ENCODE measurements at places on chromosomes 5 and 9.

- no peak for DNase-seq
These were observed 53.6 kb downstream of the C9orf50 start for GRCh38 chr9:129567329-129567728.

DNA sequence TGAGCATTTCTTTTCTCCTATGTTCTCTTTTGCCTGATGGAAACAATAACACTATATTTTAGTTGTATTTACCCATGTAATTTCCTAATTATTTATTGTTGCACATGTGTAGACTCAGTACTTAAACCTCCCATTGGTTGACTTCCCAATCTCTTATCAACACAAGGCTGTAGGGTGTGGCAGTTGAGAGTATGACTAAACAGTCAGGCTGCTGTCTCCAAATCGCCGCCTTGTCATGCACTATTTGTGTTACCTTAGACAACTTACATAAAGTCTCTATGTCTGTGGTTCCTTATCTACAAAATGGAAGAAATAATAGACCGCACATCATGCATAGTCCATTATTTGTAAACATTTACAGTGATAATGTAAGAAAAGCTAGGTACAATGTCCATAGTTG, 68.9 kb upstream of the EFNA5 start:
- no peak for DNase-seq

- no peak for DNase-seq
These were observed 94.8 kb downstream of the SV2C start for GRCh38 chr5:76177978-76178377.

DNA sequence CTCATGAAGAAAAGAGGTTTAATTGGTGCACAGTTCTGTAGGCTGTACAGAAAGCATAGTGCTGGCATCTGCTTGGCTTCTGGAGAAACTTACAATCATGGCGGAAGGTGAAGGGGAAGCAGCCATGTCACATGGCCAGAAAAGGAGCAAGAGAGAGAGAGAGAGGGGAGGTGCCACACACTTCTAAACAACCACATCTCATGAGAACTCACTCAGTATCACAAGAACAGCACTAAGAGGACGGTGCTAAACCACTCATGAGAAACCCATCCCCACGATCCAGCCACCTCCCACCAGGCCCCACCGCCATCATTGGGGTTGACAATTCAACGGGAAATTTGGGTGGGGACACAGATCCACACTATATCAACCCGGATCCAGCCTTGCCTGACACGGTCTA, 28.8 kb upstream of the IER5L start:
- no peak for DNase-seq

DNA sequence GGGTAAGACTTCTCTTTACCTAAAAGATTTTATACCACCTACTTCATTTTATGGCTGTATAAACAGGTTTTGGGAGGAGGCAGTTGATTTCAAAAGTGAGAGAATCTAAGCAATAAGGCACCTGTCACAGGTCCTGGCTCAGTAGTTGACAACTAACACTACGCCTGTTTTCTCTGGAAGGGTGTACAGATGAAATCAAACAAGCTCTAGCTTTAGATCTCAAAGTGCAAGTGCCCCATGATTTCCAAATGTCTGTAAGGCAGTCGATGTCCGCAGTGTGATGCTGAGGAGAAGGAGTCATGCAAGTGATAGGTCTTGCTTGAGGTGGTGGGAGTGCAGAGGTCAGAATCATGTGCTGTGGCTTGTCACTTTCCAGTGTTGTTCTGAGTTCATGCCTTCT, 66.1 kb downstream of the GPR21 start:
- no peak for DNase-seq

GRCh38 chr9:130332384-130332926, 66.9 kb downstream of the HMCN2 start:
- no peak for DNase-seq

DNA sequence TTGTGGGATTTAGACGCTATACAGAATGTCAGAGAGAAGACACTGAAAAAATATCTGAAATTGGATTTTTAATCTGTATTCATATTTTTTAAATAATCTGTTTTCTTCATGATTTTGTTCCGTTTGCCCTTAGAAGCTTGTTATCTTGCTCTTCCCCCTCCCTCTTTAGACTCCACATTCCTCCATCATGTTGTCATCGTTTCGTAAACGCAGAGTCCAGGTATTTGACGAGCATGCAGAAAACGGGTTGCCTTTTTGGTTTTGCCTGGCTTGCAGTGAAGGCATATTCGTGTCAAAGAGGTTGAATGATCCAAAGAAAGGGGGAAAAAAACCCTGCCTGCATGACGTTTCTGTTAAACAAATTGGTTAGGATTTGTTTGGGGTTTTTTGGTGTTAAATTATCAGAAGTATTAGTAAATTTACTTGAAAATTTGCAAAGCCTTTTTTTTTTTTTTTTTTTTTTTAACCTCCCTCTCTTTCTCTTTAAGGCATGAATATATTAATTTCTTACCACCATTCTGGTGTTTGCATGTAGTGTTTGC, 2.9 kb downstream of the SPTAN1 start:
- DNase-seq: no peak

- DNase-seq: peak; percentile 5
These were observed 1.3 kb downstream of the MOB3B start for GRCh38 chr9:27528076-27528885.

DNA sequence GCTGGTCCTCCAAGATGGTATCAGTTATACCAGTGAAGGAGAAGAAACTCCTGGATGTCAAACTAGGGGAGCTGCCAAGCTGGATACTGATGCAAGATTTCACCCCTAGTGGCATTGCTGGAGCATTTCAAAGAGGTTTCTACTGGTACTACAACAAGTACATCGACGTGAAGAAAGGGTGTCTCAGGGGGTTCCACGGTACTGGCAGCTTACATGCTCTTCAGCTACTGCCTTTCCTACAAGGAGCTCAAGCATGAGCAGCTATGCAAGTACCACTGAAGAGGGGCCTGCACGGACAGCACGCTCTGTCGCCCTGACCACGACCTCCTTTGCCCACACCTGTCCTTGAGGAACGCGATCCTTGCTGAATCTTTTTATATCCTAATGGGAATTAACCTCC, 19.5 kb downstream of the ACTL7B start:
- DNase-seq: no peak

GRCh38 chr9:95457769-95458168, 59.0 kb downstream of the PTCH1 start:
- no peak for DNase-seq

- DNase-seq: no peak
These were observed 129.7 kb downstream of the SLF1 start for GRCh38 chr5:94748212-94748611.

DNA sequence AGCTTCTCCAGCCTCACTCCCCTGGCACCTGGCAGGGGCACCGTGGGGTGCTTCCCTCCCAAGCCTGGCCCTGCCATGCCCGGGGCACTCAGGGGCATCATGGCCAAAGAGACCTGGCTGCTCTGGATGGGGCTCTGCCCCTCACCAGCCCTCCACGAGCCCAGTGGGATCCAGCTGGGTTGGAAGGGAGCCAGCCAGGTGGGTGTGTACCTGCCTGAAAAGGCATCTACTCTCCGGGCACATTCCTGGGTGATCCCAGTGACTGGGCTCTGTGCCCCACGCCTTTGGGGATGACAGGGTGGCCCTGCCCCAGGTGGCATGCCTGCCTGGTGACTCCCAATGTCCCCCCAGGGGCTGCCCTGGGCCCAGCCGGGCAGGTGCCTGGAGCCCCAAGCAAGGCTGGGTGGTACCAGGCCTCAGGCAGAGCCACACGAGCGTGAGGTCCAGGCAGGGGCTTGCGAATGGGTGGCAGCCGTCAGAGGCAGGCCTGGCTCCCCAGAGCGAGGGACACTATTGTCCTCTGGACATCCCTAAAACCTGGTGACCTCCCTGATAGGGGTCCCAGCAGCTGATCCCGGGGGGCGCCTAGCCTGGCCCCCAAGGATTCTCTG, 777 bp downstream of the GPSM1 start:
- DNase-seq: no peak

Data from stimulated activated CD8-positive, alpha-beta memory T cell treated with anti-CD3 and anti-CD28 coated beads, Interleukin-15, amount 100 ng/mL, for 24 hours (primary cell).